NB4 (cell line): ENCODE measurements at places on chromosomes 12 and 14.

- DNase-seq = peak; percentile 39
These were observed 37.2 kb downstream of the EP400 start for GRCh38 chr12:131986910-131987309.

- DNase-seq = no peak
These were observed 31.6 kb downstream of the KLRD1 start for GRCh38 chr12:10339053-10339840.

GRCh38 chr12:82359115-82359478 lies 768 bp downstream of the METTL25 start:
- DNase-seq = peak; percentile 40

- DNase-seq = no peak
These were observed 230.4 kb downstream of the SSPN start for GRCh38 chr12:26425587-26426260.

DNA sequence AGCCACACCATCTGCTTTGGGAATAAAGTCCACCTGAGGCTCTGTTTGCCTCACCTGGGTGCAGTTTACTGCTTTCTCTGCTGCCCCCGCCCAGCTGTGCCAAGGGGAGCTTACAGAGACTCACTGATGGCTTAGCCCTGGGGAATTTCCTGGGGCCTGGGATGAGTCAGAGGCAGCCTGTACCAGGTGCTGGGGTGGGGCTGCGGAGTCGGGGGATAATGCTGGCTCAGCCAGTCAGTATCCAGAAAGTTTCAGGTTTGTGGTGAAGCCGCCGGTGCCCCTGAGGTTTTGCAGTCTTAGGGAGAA lies 22.3 kb downstream of the PLEKHG3 start:
- DNase-seq = no peak

GRCh38 chr12:3554371-3555115 lies 63.5 kb downstream of the PRMT8 start:
- DNase-seq = peak; percentile 50

DNA sequence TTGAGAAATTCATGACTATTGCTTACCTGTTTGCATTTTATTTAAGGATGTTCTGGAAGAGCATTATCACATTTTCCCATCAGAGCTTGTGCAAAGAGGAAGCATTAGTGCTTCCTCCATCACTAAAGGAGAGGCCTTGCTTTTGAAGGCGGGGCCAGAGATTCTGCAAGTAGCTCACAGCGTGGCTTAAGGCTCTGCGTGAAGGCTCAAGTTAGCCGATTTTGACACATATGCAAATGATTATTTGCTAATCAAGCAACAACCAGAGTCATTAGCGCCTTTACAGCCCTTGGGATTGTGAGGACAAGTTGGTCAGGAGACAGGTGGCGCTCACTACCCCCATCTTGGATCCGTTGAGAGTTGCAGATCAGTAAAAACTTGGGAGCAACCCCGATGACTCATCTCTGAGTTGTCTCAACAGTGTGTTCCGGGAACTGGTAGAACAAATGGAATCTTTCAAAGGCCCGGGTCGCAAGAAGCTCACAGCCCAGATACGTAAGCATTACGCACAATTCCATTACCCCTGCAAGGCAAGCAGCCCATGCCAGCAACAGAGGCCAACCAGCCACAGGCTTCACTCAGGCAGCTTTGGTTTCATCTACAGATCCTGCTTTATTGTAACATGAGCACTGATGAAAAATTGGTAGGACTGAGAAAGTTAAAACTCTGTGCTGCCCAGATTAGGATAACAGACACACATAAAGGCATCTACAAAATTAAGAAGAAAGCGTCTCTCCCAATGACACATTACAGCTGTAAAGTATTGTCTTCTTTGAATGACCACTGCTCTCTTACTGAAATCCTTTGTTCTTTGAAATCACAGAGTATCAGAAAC lies 34.9 kb upstream of the SPTSSA start:
- DNase-seq = peak; percentile 56

- no peak for DNase-seq
These were observed 54.0 kb downstream of the MVK start for GRCh38 chr12:109627633-109628032.

- no peak for DNase-seq
These were observed 61.5 kb downstream of the PDE3A start for GRCh38 chr12:20429852-20430251.

DNA sequence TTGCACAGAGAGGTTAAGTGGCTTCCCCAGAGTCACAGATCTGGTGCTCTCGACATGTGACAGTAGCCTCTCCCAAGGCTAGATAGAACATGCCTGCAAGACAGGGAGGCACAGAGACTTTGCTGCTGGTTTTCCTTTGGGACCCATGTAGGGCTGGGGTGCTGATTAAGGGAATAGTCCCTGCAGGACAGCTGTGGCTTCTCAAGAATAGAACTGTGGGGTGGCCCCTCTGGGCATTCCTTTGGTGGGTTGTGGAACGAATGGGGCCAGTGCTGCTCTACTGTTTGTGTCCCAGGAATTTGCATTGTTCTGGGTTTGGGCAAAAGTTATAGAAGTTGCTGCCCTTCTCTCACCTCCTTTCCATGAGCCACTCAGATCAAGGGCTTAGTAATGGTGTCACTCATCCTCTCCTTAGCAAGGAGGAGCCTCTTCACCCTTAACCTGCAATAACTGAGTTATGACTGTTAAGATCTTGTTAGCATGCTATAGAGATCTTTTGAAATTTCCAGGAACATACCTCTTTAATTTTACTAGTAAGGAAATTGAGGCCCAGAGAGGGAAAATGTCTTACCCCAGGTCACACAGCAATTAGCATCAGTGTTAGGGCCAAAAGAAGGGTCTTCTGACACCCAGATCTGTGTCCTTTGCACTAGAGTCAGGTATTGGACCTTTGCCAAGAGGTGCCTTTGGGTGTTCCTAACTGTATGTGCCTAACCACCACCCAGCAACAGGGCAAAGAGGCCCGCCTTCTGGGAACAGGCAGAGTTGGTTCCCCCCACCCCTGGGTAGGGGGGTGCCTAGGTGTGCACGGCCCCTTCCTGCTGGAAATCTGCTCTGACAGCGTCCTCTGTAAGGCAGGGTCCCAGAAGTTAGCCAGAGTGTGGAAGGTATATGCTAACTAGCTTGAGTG lies 31.4 kb downstream of the CD9 start:
- peak; percentile 33 for DNase-seq

DNA sequence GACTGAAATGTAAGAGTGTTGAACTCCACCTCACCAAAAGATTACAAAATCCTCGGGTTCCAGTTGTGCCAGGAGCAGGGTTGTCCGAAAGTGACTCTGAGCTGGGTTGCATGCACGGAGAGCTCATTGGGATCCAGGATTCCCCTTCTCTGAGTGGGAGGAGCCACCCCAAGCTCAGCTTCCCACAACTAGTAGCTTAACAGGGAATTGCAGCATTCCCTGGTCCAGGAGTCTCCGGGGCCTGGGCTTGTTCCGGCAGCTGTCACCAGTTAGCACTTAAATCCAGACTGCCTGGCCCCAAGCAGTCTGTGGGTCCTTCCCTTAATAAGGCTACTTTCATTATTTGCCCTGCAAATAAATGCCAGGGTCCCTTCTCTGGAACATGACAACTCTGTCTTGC lies 50.1 kb downstream of the CD9 start:
- no peak for DNase-seq

- peak; percentile 26 for DNase-seq
These were observed 123.1 kb downstream of the GALC start for GRCh38 chr14:87869619-87870583.

GRCh38 chr12:109592195-109592904 lies 18.8 kb downstream of the MVK start:
- DNase-seq = no peak

DNA sequence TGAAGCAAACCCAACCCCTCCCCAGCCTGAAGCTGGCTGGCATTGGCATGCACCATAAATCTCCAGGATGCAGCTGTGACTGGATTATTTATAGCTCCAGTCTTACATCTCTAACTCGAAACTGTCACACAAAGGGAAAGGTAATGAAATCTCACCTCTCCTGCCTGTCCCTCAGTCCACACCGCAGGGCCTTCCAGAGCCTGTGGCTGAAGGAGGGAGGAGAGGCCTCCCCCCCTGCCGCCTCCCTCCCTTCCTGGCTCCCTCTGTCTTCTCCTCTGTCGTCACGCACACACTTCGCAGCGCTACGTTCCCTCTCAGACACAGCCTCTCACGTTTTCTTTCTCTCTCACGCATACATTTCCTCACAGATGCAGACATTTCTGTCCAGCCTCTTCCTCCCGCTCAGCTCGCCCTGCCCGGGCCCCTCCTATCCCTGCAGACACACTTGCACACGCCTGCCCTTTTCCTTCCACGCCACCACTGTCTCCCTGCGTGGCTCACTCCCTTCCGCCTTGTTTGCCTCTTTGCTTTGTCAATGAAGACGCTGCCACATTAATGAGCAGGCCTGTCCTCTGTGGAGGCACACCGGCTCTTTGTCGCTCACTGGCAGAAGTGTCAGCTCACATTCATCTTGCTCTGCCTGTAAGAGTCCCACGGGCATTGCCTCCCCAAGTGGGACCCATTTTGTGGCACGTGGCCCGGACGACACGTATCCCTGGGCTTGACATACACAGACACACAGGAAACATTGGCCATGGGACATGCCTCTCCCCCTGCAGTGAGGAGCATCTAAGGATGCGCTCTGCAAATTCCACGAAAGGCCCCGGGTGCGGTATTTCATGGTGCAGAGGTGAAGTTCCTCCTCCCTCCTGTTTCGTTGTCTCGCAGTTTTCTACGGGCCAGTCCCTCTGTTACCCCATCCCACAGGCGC lies 27.9 kb downstream of the IRF2BPL start:
- no peak for DNase-seq

GRCh38 chr12:115619889-115620288 lies 657.6 kb downstream of the MED13L start:
- DNase-seq = no peak

- no peak for DNase-seq
These were observed 90.0 kb upstream of the TMEM263 start for GRCh38 chr12:106865683-106866082.

GRCh38 chr12:57057067-57057751 lies 7.3 kb upstream of the MYO1A start:
- no peak for DNase-seq

- peak; percentile 99 for DNase-seq
These were observed 103.3 kb downstream of the RBM19 start for GRCh38 chr12:113862590-113863454.

DNA sequence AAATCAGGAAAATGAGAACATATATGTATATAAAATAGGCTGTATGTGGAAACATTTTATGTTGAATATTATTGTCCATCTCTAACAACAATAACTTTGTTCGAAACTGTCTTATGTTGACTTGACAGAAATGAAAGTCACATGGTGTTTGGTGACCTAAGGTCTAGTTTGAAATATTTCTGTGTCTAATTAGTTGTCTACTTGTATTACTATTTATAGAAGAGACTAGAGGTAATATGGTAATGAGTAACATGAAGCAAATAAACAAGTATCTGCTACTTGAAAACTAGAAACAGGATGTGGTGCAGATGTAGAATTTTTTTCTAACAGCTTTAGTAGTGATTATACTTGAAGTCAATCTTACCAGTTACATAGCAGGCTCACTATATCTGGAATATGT lies 3.9 kb downstream of the GPHN start:
- DNase-seq = no peak

- DNase-seq = no peak
These were observed 70.0 kb upstream of the BMP4 start for GRCh38 chr14:54026671-54027070.

- peak; percentile 14 for DNase-seq
These were observed 96.0 kb upstream of the NEDD1 start for GRCh38 chr12:96811083-96811482.

DNA sequence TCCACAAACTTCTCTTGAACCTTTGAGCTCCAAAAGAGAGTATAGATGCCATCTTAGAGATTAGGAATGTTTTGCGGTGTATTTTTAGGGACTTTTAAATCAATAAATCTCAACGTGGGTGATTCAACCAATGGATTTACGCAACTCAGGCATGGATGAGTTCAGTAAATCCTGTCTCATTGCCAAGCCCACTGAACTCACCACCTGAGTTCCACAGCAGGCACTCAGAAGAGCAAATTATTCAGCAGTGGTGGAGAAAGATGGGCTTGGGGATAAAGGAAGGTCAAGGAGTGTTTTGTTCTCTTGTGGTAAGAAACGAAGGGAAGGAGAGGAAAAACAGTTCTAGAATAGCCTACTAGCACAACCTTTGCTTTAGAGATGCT lies 68.7 kb upstream of the HMGA2 start:
- no peak for DNase-seq

GRCh38 chr12:132507656-132508490 lies 17.9 kb downstream of the FBRSL1 start:
- no peak for DNase-seq

DNA sequence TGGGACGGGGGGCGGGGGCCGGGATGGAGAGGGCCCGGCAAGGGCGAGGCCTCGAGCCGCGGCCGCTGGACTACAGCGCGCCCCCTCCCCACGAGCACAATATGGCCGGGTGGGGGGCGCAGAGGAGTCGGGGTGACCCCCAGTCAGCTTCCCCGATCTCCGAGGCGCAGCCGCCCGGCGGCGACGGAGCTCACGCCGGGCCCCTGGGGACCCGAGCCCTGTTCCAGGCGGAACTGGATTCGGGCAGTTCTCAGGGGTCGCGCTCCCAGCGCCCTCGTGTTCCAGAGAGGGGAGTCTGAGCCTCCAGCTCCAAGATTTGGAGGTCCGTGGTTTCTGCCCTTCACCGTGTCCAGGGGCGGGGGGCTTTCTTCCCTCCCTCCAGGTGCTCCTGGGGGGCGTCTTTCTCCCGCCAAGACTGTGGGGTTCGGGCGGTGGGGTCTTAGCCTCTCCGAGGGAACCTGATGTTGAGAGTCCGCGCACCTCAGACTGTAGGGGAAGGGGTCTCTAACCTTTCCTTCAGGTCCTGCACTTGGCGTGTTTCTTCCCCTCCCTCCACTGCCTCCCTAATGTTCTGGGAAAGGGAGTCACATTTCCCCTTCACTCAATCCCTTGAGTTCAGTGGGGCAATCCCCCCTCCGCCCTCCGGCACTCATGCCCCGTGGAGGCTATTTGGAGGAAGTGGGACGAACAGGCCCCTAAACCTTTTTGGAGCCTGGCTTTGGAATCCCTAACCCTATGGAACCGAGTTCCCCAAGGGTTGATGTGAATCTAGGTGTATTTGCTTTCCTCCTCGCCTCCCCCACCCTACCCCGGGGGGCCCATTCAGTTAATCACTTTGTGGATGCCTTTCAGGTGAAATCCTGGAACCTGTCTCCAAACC lies 584 bp downstream of the ACVR1B start:
- peak; percentile 68 for DNase-seq

DNA sequence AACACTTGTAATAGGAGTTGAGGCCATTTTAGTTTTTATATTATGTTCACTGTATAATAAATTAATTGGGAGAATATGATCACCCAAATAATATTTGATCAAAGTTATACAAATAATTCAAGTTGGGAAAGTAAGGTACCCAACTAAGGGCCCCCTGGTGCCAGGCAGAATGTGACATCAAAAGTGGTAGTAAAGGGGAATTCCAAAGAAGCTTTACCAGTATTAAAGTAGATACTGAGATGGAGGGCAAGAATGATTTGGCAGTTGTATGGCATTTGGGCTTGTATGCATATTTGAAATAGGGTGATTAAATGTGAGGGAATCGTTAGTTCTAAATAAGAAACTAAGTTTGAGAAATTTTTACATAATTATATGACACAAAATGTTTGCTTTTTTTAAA lies 17.7 kb downstream of the GXYLT1 start:
- DNase-seq = no peak
